Omental fat pad (tissue), 4 donors: ENCODE measurements at places on chromosomes 7 and 10.

- no peak for DNase-seq
These were observed 306.6 kb upstream of the PFKP start for GRCh38 chr10:2760736-2761135.

DNA sequence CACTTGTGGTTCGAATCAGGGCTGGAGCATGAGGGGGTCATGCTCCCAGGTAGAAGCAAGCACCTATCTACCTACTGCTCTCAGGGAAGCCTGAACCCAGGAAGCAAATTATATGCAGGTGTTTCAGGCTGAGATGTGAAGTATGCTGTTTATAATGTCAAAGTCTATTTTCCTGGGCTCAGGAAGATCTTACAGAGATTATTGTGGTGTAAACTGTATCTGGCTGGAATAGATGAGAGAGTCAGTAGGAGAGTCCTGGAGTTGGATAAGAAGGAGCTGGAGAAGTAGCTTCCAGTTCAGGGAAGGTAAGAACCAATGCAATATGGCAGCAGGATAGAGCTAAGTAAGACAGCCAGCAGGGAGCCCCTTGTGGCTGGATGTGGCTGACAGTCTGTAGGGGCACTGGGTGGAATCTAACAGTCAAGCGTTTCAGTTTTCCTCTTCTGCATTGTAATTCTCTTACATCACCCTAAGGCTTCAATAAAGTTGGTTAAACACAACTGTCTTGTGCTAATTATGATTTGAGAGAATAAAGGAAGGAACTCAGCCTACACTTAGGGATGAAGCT is 105.9 kb upstream of the EEPD1 start:
- DNase-seq, result no peak

GRCh38 chr7:30136117-30136731 is 1.4 kb downstream of the MTURN start:
- DNase-seq, result no peak

DNA sequence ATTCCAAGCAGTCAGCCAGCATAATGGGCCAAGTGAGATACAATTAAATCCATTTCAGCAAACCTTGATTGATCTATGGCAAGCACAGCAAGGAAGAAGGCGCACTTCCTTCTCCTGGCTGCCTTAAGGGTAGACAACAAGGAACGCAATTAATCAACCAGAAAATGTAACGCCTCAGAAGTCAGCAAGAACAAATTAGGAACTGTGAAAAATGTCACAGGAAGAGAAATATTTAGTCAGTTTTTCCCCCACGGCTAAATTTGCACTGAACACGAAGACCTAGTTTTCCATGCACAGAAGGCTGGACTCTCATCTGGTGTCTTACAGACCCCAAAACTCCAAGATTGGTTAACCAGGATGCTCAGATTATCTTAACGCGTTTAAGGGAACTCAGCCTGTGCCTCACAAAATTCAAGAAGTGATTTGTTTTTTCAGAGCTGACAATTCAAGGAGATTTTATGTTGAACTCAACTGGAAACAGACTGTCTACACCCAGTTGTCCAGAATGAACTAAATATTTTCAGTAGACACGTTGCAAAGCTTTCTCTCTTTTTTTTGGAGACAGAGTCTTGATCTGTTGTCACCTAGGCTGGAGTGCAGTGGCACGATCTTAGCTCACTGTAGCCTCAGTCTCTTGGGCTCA is 14.2 kb downstream of the SNX8 start:
- no peak for DNase-seq

DNA sequence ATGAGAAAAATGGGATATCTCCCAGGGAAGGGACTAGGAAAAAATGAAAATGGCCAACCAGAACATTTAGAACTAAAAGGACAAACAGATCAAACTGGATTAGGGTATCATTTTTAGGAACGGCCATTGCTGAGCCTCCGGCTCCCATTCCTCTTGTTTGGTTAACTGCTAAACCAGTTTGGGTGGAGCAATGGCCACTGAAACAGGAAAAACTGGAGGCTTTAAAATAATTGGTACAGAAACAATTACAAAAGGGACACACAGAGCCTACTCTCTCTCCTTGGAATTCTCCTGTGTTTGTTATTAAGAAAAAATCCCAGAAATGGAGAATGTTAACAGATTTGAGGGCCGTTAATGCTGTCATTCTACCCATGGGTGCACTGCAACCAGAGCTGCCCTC is 4.7 kb upstream of the CHST3 start:
- DNase-seq, result no peak

GRCh38 chr10:89837165-89838043 is 136.0 kb downstream of the KIF20B start:
- DNase-seq, result no peak
